ENCODE measurements at places on chromosomes 7 and 10. TPM values are rescaled to one million over a fixed set of nuclear protein-coding genes. Genes with fewer than 3 reads are reported as not detected.

The ODAD2 gene
- total RNA-seq: 0.56 TPM

The PCLO gene
- total RNA-seq: not detected

The OR2A1 gene
- not detected for total RNA-seq

The AKR1D1 gene
- not detected for total RNA-seq

The DNA2 gene
- 51.4 TPM for total RNA-seq

The JAZF1 gene
- 7.4 TPM for total RNA-seq

The CC2D2B gene
- total RNA-seq: not detected

The ANXA8 gene
- not detected for total RNA-seq

The PDZD7 gene
- total RNA-seq: 0.14 TPM

The NRG3 gene
- not detected for total RNA-seq

The TRPV5 gene
- not detected for total RNA-seq

The TRPV6 gene
- total RNA-seq: not detected

The EGR2 gene
- 53.2 TPM for total RNA-seq

The PLCE1 gene
- total RNA-seq: not detected

DNA sequence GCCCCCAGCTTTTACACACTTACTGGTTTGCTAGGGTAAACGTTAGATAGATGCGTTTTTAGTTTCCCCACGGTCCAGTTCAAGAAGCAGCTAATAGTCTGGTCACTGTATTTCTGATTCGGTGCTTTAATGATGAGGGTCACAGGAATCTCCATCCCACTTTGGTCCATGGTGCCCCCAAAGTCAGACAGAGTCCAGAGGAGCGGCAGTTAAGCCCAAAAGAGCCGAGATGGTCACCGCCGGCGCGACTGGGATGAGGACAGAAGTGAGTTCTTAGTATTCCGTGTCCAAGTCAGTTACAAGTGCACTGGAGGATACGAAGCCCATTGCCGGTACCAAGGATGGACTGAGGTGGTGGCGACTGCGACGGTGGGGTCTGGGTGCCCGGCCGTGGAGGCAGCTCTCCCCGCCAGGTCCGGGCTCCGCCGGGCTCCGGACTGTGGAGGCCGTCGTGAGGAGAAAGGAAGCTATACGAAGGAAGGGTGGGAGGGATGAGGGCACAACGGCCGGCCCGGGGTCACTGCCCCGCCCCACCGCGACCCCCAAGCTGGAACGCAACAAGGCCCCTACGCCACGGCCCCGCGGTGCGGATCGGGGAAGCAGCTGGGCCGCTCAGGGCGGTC lies 663 bp downstream of the HERPUD2 start:
- no peaks in the 10 kb centered on the region for H3K27me3 ChIP-seq
- H3K36me3 ChIP-seq: peaks cover 31% of the 10 kb centered on the region
- DNase-seq: no peak
- peak overlapping the region; percentile 86 for H3K27ac ChIP-seq
- peaks cover 54% of the 10 kb centered on the region for H3K4me1 ChIP-seq

GRCh38 chr10:93420091-93420490 lies 62.0 kb downstream of the MYOF start:
- H3K4me1 ChIP-seq: peaks cover 7% of the 10 kb centered on the region
- H3K27ac ChIP-seq: no peak overlapping the region
- no peaks in the 10 kb centered on the region for H3K27me3 ChIP-seq
- H3K36me3 ChIP-seq: peaks cover 10% of the 10 kb centered on the region

GRCh38 chr10:113961182-113962031 lies 82.3 kb upstream of the ADRB1 start:
- H3K4me3 ChIP-seq: no peak overlapping the region
- no peak overlapping the region for H3K27ac ChIP-seq
- DNase-seq: peak; percentile 57
- peaks cover 31% of the 10 kb centered on the region for H3K4me1 ChIP-seq

- no peaks in the 10 kb centered on the region for H3K36me3 ChIP-seq
- H3K4me3 ChIP-seq: no peak overlapping the region
- DNase-seq: no peak
- no peak overlapping the region for H3K27ac ChIP-seq
Observed at GRCh38 chr10:81909453-81909852, 34.5 kb downstream of the NRG3 start.

- DNase-seq: no peak
- no peaks in the 10 kb centered on the region for H3K27me3 ChIP-seq
- peaks cover 21% of the 10 kb centered on the region for H3K4me1 ChIP-seq
- no peak overlapping the region for H3K27ac ChIP-seq
- H3K4me3 ChIP-seq: no peak overlapping the region
- no peaks in the 10 kb centered on the region for H3K36me3 ChIP-seq
Observed at GRCh38 chr7:142833174-142834048, 21.5 kb upstream of the EPHB6 start.

DNA sequence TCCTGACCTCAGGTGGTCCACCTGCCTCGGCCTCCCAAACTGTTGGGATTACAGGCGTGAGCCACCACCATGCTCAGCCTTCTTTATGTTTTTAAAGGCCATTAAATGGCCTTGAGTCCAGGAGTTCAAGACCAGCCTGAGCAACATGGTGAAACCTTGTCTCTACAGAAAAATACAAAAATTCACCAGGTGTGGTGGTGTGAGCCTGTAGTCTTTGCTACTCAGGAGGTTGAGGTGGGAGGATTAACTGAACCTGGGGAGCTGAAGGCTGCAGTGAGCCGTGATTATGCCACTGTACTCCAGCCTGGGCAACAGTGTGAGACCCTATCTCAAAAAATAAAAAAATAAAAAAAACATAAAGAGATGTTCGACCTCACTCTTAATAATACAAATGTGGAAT lies 11.0 kb downstream of the SMO start:
- no peaks in the 10 kb centered on the region for H3K36me3 ChIP-seq
- H3K4me1 ChIP-seq: no peaks in the 10 kb centered on the region
- H3K27ac ChIP-seq: no peak overlapping the region

DNA sequence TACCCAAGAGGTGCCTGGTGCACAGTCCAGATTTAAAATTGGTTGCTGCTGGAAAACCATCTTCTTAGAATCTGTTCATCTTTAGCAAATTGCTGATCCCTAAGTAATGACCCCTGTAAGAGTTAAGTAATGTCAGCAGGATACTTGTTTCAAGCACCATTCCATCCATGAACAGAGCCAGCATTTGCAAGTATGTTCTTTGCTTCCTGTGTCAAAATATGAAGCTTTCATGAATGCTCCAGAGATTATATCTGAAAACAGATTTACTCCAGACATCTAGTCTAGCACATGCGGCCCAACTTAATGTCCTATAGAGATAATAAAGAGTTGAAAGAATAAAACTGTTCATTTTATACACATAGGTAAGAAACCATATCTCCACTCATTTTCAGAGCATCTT lies 98.7 kb upstream of the ZNF438 start:
- no peak for DNase-seq
- no peaks in the 10 kb centered on the region for H3K36me3 ChIP-seq
- H3K4me1 ChIP-seq: peaks cover 21% of the 10 kb centered on the region

DNA sequence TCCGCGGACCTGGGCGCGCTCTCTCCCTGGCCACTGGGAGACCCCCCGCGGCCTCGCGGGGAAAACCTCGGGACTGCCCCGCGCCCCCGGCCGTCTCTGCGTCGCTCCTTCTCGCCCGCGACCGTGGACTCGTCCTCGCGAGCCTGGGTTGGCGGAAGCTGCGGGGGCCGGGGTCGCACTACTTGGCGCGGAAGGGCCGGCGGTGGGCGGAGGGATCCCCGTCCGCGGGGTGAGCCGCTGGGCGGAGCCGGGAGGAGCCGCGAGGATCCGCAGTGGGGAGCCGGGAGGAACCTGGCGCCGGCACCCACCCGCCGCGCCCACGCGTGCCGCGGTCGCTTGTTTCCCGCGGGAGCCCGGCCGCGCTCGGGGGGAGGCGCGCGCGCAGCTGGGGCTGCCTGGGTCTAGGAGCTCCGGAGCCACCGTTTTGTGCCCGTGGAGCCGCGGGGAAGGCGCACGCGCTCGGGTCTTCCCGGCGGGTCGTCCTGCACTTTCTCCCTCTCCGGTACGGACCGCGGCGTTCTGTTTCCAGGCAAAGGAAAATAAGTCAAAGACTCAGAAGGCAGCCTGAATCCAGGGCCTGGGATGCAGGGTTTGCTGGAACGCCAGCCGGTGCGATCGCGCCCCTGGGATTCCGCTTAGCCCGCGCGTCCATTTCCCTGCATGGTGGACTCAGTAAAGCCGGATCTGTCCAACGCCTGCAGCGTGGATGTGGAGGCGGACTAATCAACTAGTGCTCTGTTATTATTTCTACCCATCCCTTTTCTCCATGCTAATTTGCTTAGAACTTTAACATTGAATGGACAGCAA lies 28.7 kb upstream of the KMT2C start:
- H3K27me3 ChIP-seq: no peaks in the 10 kb centered on the region
- H3K4me1 ChIP-seq: peaks cover 8% of the 10 kb centered on the region
- H3K27ac ChIP-seq: peak overlapping the region; percentile 88
- peak; percentile 84 for DNase-seq

DNA sequence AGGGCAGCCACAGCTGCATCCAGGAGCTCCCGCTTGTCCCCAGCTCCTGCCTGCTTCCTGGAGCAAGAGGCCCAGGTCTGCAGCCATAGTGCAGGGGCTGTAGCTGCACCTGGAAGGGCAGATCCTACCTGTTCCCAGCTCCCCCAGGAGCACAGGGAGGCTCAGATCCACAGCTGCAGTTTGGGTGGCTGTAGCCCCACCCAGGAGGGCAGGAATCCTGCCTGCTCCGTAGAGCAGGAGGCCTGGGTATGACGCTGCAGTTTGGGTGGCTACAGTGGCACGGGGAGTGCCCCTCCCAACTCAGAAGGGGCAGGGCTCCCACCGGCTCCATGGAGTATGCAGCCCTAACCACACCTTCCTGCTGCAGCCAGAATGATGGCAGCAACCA lies 26.7 kb upstream of the CDCA7L start:
- H3K27me3 ChIP-seq: no peaks in the 10 kb centered on the region
- DNase-seq: no peak
- H3K27ac ChIP-seq: no peak overlapping the region

- no peak for DNase-seq
- no peaks in the 10 kb centered on the region for H3K4me1 ChIP-seq
- no peak overlapping the region for H3K27ac ChIP-seq
Observed at GRCh38 chr10:86651631-86652331, 2.6 kb upstream of the OPN4 start.

DNA sequence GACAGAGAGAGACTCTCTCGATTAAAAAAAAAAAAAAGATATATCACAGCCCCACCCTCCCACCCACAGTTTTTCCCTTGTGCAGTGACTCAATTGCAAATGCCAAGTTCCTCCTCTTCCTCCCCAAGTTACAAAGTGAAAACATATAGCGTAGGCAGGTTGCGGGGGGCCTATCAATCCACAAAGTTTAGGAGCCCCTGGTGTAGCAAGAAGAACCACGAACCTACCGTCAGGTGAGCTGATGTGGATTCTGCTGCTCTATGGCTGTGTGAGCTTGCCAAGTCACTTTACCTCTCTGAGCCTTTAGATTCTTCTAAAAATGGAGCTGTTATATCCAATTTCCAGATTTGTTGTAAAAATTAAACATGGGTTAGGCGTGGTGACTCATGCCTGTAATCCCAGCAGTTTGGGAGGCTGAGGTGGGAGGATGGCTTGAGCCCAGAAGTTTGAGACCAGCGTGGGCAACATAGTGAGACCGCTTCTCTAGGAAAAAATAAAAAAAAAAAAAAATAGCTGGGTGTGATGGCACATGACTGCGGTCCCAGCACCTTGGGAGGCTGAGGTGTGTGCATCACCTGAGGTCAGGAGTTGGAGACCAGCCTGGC lies 8.2 kb upstream of the RHBDD2 start:
- H3K4me3 ChIP-seq: no peak overlapping the region
- DNase-seq: peak; percentile 50
- H3K36me3 ChIP-seq: no peaks in the 10 kb centered on the region
- peak overlapping the region; percentile 81 for H3K27ac ChIP-seq

GRCh38 chr10:123571978-123572377 lies 94.2 kb upstream of the GPR26 start:
- H3K27me3 ChIP-seq: peaks cover 36% of the 10 kb centered on the region
- H3K4me3 ChIP-seq: no peak overlapping the region
- H3K27ac ChIP-seq: no peak overlapping the region
- no peak for DNase-seq

- DNase-seq: no peak
- H3K27ac ChIP-seq: no peak overlapping the region
- no peaks in the 10 kb centered on the region for H3K27me3 ChIP-seq
- no peaks in the 10 kb centered on the region for H3K36me3 ChIP-seq
- H3K4me1 ChIP-seq: no peaks in the 10 kb centered on the region
Observed at GRCh38 chr10:61744469-61744868, 81.7 kb downstream of the CABCOCO1 start.

GRCh38 chr10:77590344-77591237 lies 47.0 kb downstream of the KCNMA1 start:
- H3K4me1 ChIP-seq: no peaks in the 10 kb centered on the region
- no peak overlapping the region for H3K27ac ChIP-seq
- no peaks in the 10 kb centered on the region for H3K36me3 ChIP-seq
- DNase-seq: no peak
- no peak overlapping the region for H3K4me3 ChIP-seq
- no peaks in the 10 kb centered on the region for H3K27me3 ChIP-seq

DNA sequence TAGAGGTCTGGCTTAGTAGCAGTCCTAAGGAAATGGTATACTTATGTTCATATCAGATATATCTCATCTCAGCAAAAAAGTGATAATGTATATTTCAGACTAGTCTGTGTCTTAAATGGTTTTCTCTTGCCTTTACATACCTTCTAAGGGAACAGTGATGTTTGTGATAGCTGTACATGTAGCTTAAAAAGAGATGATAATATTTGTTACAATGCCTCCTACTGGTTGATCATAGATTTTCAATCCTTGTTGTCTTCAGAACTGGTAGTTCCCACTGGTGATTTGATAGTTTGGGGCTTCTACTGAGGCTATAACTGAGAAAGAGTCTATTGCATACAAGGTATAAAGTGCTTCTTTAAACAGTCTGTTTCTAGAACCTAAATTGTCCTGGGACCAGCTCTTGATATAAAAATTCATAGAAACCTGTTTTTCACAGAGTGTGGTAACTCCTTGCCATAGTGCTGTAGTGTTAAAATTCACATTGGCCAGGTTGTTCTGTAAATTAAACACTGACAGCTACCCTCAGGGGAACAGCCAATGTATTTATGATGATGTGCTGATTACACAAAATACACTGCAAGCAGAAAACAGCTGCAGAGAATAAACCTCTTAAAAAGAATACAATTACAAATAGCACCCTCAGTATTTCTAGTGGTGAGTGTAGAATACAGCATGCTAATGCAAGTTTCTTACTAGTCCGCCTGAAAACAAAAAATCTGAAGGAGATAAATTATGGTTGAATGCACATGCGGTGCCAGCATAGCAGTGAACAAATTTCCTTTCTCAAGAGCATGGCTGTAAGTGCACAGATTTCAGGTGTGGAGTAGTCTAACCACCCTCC lies 90.3 kb downstream of the BTRC start:
- no peak overlapping the region for H3K4me3 ChIP-seq
- H3K36me3 ChIP-seq: no peaks in the 10 kb centered on the region
- no peaks in the 10 kb centered on the region for H3K27me3 ChIP-seq
- no peak for DNase-seq
- no peak overlapping the region for H3K27ac ChIP-seq
- H3K4me1 ChIP-seq: peaks cover 3% of the 10 kb centered on the region

DNA sequence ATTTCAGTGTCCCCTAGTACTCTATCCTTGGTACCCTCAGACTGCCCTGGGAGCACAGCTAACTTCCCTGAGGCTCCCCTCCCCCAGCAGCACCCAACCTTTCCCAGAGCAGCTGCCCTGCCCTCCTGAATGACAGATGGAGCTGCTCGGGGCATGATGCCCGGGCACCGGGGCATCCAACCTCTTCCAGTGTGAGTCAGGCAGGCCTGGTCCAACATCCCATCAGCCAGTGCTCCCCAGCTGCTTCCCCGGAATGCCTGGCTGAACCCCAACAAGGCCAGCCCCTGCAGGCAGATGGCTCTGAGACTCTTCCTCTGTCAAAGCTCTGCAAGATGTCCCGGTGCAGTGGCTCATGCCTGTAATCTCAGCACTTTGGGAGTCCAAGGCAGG lies 11.9 kb upstream of the TSPAN15 start:
- DNase-seq: no peak
- no peaks in the 10 kb centered on the region for H3K27me3 ChIP-seq
- no peak overlapping the region for H3K27ac ChIP-seq
- no peak overlapping the region for H3K4me3 ChIP-seq
- no peaks in the 10 kb centered on the region for H3K4me1 ChIP-seq
